Effector CD4-positive, alpha-beta T cell (primary cell): ENCODE measurements at places on chromosomes 2 and 18.

DNA sequence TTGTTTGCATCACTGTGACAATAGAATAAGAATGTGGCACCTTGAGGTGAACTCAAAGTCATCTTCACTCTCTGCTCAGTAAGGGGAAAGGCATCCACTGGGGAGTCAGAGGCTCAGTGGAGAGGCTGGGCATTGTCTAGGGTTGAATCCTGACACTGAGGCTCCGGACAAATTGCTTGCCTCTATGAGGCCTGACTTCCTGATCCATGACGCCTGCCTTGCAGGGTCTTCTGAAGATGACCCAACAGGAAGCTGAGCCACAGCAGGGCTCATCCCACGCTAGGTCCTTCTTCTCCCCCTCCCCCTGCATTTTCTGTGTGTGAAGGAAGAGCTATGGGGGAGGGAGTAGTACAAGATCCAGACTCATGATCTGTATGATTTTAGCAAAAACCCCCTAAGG, 265.1 kb downstream of the SH3BP4 start:
- no peak for DNase-seq

DNA sequence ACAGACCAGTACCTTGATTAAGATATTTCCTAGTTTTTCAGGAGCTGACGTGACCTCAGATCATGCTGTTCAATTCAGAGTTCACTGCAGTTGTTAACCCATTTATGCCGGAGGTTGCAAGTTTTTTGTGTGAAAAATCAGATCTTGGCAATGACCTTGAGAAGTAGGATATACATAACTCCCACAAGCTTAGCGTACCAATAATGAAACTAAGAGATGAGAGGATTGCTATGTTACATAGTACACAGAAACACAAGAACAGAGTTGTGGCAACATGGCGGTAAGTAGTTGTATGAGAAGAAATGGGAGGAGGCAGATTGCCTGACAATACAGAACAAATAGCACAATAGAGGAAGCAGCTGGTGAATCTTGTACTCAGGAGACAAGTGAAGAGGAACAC, 39.1 kb downstream of the PPIG start:
- DNase-seq = no peak

DNA sequence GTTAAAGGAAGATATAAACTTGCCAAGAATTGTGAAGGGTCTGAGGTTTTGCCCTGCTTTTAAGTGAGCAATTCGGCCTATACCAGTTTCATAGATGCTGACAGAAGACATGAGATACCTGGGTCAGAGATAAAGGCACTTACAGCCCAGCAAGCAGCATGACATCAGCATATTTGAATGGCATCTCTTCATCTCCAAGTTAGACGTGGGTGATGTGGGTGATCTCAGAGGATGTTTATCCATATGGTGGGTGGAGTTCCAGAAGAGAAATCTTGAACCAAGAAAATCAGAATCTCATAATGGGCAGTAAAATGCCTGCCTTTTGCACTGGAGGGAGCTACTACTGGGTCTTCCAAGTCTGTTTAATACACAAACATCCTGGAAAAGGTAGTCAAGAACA, 44.7 kb downstream of the GYPC start:
- DNase-seq = no peak

GRCh38 chr2:184765112-184765895, 167.0 kb downstream of the ZNF804A start:
- no peak for DNase-seq

GRCh38 chr2:393711-394696, 106.1 kb upstream of the ALKAL2 start:
- peak; percentile 42 for DNase-seq

DNA sequence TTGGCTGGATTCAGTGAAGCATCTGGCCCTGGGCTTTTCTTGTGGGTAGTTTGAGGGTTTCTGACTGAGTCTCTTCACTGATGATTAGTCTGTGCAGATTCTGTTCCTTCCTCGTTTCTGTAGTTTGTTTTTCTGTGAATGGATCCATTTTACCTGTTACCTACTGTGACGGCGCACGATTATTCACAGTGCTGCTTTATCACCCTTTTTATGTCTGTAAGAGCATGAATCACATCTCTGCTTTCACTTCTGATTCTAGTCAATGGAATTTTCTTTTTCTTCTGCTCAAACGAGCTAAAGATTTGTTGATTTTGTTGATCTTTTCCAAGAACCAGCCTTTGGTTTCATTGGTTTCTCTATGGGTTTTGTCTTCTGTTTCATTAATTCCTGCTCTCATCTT, 60.8 kb downstream of the SLC66A2 start:
- no peak for DNase-seq

- no peak for DNase-seq
Observed at GRCh38 chr2:229784791-229785190, 70.4 kb upstream of the DNER start.

DNA sequence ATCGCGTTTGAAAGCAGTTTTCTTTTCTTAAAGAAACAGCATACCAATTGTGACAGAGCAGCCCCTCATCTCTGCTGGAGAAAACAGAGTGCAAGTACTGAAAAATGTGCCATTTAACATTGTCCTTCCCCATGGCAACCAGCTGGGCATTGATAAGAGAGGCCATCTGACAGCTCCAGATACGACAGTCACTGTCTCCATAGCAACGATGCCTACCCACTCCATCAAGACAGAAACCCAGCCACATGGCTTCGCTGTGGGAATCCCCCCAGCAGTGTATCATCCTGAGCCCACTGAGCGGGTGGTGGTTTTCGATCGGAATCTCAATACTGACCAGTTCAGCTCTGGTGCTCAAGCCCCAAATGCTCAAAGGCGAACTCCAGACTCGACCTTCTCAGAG, 9.5 kb downstream of the GRHL1 start:
- DNase-seq = no peak

DNA sequence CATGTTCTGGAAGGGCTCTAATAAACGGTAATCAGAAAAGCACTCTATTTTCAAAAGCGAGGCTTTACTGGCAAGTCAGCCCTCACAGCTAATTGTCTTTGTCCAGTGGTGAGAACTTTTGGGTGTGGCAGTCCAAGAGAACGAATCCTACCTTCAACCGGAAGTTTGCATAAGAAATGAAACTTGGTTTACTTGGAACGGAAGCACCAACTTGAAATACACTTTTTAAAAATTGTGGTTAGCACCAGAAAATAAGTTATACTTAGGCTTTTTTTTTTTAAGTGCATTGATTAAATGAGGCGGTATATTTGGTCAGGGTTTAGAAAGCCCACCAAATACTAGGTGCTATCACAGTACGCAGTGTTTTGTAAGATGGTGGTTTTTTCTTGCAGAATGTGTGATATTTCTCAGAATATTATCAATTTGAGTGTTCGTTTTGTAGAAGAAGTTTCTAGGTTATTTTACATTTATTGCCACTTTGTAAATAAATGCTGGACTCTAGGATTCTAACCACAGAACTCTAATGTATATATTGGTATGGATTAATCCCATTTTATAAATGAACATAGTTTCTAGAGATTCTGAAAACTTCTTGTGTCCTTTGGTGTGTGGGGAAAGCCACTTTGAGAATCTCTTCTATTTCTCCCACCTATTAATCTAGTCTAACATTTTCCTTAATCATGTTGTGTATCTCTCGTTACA, 1.2 kb downstream of the MYL12A start:
- no peak for DNase-seq

- DNase-seq = no peak
Observed at GRCh38 chr2:63840081-63840784, 1.5 kb upstream of the UGP2 start.

- no peak for DNase-seq
Observed at GRCh38 chr2:46091004-46091403, 206.2 kb upstream of the EPAS1 start.

DNA sequence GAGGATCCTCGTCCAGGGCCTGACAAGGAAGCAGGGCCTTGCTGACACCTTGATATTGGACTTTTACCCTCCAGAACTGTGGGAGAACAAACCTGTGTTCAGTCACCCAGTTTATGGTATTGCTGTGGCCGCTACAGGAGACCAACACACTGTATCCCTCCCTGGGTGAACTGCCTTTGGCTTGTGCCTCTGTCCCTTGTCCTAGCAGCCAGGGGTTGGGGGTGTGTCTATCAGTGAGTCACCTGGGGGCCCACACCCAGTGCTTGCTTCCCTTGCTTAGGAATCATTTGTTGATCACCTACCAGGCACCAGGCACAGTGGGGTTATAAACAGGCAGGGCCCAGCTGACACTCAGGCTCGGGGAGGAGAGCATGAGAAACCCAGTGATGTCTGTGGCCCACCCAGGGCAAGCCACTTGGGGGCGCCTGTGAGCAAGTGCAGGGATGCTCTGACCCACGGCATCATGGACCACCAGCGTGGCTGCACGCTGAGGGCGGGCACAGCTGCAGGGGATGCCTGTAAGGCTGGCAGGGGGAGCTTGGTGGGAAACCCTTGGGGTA, 17.1 kb downstream of the TMEM185B start:
- DNase-seq = no peak

DNA sequence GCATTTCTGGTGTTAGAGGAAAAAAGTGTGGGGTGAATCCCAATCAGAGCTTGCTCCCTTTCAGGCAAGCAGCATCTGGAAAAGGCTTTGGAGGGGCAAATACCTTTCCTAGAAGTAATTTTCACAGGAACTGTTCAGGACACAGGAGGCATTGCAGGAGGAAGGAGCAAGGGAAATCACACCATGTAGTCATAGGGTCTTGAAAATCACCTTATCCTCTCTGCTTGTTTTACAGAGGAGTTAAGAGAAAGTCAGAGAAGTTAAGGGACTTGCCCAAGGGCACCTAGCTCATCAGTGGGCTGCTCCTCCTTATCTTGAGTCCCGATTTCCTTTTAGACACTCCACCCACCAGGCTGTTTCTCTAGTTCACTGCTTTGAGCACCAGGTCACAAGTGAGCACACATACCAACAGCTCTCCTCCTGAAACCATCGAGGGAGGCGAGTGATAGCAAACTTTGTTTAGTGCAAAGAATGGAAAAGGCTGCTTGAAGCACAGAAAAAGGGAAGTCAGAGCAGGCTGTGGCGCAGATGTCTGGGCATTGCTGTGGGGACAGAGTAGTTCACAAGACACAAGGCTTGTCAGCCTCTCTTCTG, 89.2 kb upstream of the CXCR4 start:
- DNase-seq = no peak

- peak; percentile 63 for DNase-seq
Observed at GRCh38 chr2:24827321-24828237, 34.4 kb downstream of the CENPO start.

DNA sequence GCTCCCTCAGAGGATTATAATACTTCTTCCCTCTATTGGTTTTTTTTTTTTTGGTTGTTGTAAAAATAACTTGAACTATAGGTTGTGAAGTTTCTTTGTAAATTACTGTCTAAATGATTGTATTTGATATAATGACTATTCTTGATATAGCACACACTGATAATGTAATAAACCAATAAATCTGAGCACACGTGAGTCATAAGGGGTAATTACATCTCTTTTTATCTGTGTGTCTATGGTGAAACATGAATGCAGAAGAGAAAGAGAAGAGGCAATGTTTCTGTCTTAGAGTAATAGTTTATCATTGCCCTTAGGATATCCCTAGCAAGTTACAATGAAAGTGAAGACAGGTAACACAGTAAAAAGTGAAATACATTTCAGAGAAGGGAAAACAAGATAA, 64.1 kb upstream of the RAPGEF4 start:
- DNase-seq = no peak

- no peak for DNase-seq
Observed at GRCh38 chr18:340044-340443, 72.2 kb upstream of the THOC1 start.

- DNase-seq = no peak
Observed at GRCh38 chr2:12270876-12271588, 445.7 kb upstream of the TRIB2 start.

DNA sequence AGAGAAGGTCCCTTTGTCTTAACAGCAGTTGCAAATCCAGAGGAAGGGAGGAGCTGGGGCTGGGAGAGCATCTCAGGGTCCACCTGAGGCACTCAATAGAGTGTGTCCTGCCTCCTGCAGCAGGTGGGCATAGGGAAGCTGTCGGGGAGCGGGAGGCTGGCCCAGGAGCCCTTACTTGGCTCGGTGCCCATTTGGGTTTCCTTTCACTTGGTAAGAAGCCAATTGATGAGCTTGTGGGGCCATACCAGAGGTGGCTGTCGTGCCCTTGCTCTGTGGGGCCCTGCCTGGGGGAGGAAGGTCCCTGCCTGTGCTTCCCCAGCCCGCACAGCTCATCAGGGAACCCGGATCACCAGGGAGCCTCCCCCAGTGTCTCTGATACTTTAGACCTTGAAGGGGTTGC, 229.7 kb downstream of the DYSF start:
- DNase-seq = no peak

- DNase-seq = no peak
Observed at GRCh38 chr2:239577935-239578334, 177.1 kb upstream of the HDAC4 start.

DNA sequence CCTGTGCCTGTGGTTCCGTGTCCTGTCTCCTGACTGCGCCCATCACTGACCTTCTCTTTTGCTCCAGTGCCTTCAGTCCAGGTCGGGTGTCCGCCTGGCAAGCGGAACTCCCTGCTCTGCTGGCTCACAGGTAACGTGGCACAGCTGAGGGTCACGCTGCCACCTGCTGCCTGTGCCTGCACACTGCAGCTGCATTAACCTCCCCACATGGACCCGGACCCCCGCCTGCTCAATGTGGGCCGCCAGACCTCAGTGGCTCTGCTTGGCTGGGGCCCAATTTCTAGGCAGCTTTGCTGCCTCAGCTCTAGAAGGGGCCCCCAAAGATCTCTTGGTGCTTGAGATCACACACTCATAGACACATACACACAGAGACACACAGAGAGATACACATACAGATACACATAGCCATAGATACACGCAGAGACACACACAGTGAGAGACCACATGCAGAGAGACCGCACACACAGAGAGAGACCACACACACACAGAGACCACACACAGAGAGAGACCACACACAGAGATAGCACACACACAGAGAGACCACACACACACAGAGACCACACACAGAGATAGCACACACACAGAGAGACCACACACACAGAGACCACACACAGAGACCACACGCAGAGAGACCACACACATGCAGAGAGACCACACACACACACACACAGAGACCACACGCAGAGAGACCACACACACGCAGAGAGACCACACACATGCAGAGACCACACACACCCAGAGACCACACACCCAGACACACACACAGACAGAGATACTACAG, 14.9 kb upstream of the CNNM3 start:
- DNase-seq = peak; percentile 57

DNA sequence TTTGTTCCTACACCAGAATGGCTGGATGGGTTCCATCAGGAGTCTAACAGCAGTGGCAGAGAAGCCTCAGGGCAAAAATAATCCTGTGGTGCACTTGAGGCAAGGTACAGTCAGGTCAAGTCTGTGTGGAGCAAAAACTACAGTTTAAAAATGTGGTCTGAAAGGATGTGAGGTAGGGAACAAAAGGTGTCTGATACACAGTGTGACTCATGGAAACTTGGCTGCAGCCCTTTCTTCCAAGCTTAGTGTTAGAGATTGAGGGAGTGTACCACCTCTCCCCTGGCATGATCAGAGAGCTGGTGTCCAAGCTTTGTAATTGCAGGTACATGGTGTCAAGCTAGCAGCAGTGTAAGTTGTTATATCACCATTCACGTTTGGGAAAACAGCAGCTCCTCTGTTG, 8.9 kb downstream of the ANKAR start:
- DNase-seq = no peak

GRCh38 chr2:113069676-113070605, 2.2 kb downstream of the IL1F10 start:
- no peak for DNase-seq
